Glutamatergic neuron (in vitro differentiated cells): ENCODE measurements at places on chromosomes 16 and 17.

GRCh38 chr17:47254403-47254943 lies 846 bp downstream of the ITGB3 start:
- H3K27me3 ChIP-seq, result peaks cover 22% of the 10 kb centered on the region
- no peak overlapping the region for H3K27ac ChIP-seq
- no peak for DNase-seq
- peaks cover 2% of the 10 kb centered on the region for H3K4me1 ChIP-seq
- peaks cover 4% of the 10 kb centered on the region for H3K36me3 ChIP-seq
- peak overlapping the region; percentile 93 for H3K4me3 ChIP-seq

- H3K4me1 ChIP-seq, result no peaks in the 10 kb centered on the region
- DNase-seq, result no peak
- H3K36me3 ChIP-seq, result no peaks in the 10 kb centered on the region
These were observed 63.4 kb upstream of the RBL2 start for GRCh38 chr16:53370827-53371226.

- H3K27me3 ChIP-seq, result peaks cover 13% of the 10 kb centered on the region
- no peaks in the 10 kb centered on the region for H3K36me3 ChIP-seq
- peak overlapping the region; percentile 28 for H3K4me3 ChIP-seq
These were observed 2.5 kb upstream of the METRNL start for GRCh38 chr17:83076938-83077337.

GRCh38 chr16:51153577-51154031 lies 2.5 kb upstream of the SALL1 start:
- no peak for DNase-seq
- peaks cover 22% of the 10 kb centered on the region for H3K27me3 ChIP-seq
- peak overlapping the region; percentile 97 for H3K4me3 ChIP-seq
- H3K27ac ChIP-seq, result peak overlapping the region; percentile 69
- peaks cover 34% of the 10 kb centered on the region for H3K4me1 ChIP-seq
- H3K36me3 ChIP-seq, result no peaks in the 10 kb centered on the region

- no peak for DNase-seq
- no peak overlapping the region for H3K4me3 ChIP-seq
- H3K4me1 ChIP-seq, result peaks cover 3% of the 10 kb centered on the region
- peak overlapping the region; percentile 46 for H3K27ac ChIP-seq
- H3K27me3 ChIP-seq, result peaks cover 7% of the 10 kb centered on the region
These were observed 12.3 kb upstream of the TFAP4 start for GRCh38 chr16:4285167-4285566.

DNA sequence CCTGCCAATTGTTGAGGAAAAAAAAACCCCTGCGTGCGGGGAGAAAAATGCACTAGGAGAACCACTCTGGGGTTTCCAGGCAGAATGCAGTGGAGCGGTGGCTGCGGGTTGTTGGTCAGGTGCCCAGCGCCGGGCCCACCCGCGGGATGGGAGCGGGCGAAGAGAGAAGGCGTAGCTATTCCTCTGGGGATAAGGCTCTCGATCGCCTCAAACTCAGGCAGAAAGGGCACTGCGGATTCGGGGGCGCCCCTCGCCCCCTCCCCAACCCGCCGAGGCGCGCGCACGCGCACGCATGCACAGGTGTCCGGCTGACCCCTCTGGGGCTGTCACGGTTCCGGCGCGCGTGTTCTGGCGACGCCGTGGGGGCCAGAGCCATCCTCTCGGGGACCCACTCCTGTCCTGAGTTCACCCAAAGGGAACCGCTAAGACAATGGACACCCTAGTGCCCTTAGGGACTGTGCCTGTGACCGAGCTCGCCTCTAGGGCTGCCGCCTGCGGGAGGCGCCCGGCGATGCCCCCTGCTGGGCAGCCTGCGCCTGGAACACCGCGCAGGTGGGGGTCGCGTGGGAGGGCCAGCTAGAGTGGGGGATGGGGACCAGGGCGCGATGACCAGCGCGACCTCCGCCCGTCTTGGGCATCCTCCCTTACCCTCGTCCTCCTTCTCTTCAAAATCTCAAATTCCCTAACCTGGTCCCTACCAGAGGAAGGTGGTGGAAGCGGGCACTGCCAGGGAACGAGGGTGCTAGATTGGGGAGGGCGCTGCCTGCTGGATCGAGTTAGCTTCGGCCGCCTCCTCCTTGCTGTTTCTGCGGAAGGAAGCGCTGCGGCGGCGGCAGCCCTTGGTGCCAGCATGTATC lies 14.4 kb upstream of the CBX8 start:
- H3K27ac ChIP-seq, result peak overlapping the region; percentile 75
- no peaks in the 10 kb centered on the region for H3K36me3 ChIP-seq
- peak; percentile 74 for DNase-seq
- H3K4me3 ChIP-seq, result peak overlapping the region; percentile 89
- peaks cover 11% of the 10 kb centered on the region for H3K4me1 ChIP-seq
- peaks cover 35% of the 10 kb centered on the region for H3K27me3 ChIP-seq

- H3K36me3 ChIP-seq, result peaks cover 5% of the 10 kb centered on the region
- H3K4me1 ChIP-seq, result no peaks in the 10 kb centered on the region
- H3K27ac ChIP-seq, result no peak overlapping the region
- H3K27me3 ChIP-seq, result no peaks in the 10 kb centered on the region
These were observed 121.5 kb downstream of the STXBP4 start for GRCh38 chr17:55090079-55090492.
